ENCODE measurements at places on chromosomes 3 and 15.

DNA sequence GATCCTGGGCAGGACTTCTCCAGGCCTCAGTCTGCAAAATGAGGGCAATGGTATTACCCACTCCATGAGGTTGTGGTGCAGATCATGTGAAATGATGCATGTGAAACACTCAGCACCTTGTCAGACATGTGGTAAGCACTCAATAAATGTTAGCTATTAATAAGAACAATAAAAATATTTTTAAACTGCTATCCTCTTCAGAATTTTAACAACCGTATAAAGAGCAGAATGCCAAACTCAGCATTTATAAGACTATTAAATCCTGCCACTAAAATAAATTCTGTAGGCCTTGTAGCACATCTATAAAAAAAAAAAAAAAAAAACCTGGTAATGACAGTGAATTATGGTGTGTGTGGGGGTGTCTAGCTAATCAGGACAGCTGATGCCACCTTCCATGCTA lies 213.9 kb upstream of the UMPS start:
- no peak for DNase-seq

GRCh38 chr15:96350934-96351724 lies 20.6 kb downstream of the NR2F2 start:
- DNase-seq: no peak

DNA sequence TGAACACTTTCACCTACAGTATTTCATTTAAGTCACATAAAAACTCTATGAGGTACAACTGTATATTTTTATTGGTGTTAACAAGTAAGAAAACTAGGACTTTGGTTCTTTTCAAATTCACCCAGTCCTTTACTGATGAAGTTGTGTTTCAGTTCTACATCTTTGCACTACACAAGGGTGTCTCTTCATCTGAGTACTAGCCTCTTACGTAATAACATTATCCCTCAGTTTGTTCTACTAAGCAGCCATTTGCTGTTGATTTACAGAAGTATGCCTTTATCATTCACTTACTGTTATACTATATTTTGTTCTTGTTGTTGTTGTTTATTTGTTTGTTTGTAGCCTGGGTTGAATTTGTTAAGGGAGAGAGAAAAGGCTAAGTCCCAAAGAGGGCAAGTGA lies 311.9 kb downstream of the PLOD2 start:
- DNase-seq: no peak

DNA sequence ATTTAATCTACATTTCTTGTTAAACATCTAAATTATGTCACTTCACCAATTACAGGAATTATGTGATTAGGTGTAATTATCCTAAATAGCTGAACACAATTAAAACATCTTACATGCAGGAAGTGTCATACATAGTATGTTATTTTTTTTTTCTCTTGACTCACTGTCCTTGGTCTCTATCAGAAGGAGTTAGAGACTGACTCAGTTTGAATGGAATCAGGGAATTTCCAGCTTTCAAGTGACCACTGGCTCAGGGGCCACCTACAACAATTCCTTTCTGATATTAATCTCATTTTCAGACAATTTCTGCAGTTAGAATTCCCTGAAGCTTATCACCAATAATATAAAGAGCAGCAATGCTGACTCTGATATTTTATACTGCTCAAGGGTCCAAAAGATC lies 400.7 kb downstream of the ROBO1 start:
- DNase-seq: no peak

DNA sequence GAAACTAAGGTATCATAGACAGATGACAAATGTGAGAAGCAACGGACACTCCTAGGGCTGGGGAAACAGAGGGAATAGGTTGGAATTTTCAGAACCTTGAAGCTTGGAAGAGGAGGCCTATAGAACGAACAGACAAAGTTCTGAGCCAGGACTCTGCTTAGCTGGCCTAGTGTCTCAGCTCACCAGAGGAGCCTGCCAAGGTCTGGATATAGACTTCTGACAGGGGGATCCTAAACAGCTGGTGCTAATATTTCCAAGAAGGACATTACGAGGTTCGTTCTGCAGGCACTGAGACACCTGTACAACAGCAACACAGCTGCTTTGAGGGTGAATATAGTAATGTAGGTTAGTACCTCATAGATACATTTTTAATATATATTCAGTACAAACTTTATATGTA lies 266.3 kb downstream of the CHL1 start:
- no peak for DNase-seq

DNA sequence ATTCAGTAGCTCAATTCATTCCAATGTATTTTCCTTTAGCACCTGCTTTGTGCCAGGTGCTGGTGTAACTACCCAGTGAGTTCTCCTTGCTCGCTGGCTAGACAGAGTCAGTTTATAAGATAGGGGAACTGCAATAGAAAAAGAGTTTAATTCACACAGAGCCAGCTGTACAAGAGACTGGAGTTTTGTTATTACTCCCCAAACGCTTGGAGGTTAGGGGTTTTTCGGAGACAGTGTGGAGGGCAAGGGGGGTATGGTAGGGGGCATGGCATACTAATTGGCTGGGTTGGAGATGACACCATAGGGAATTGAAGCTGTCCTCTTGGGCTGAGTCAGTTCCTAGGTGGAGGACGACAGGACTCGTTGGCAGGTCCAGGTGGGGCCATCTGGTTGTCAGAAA lies 5.4 kb upstream of the CFAP91 start:
- DNase-seq: no peak

GRCh38 chr3:15542614-15543013 lies 21.1 kb upstream of the COLQ start:
- no peak for DNase-seq

GRCh38 chr15:96182736-96183513 lies 147.6 kb upstream of the NR2F2 start:
- DNase-seq: no peak

DNA sequence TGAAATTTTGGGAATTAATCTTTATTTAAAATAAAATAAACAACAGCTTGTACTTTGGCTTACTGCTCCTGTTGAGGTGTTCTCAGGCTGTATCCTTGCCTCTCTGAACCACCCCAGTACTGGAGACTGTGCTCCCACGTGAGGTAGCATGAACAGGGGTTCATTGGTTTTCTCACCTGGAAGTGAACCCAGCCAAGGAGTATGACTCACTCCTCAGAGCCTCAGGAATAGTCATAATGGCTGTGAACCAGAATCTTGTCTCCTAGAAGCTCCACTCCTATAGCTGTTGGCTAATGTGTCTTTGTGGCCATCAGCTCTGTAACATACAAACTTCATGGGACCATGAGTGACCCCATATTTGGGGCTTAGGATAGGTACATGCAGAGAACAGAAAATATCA lies 122.5 kb upstream of the ST8SIA2 start:
- DNase-seq: no peak

DNA sequence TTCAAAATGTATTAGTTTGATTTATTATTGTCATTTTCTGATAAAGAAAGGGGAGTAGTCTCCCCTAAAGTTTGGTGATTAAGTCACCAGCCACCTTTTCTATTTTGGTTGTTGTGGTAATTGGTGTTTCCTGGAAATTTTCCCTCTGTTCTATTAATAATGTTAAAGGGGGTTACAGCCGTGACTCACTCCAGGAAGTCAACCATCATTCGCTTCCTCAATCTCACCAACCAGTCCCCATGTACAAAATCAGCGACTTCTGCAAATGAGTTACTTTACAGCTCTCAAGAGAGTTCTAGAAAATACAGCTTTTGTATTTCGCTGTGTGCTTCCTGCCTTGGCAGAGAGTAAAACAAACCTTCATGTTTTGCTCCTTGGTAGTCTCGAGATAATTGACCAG lies 285.1 kb downstream of the LPP start:
- no peak for DNase-seq

DNA sequence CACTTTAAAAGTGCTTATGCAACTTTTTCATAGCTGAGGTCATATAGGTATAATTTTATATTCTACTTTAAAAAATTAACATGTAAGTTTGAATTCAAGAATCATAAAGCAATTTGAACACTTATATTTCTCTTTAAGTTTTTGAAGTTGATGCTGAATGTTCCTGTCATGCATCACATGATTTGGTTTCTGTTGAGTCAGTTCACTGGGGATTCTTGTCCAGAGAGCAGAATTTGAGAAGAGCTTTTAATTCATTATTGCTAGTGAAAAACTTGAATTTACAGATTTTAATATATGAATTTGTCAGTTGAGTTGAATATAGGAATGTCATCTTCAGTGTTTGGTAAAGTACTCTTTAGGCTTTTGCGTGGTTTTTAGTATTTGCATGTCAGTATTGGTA lies 7.9 kb downstream of the SLC25A26 start:
- DNase-seq: no peak

DNA sequence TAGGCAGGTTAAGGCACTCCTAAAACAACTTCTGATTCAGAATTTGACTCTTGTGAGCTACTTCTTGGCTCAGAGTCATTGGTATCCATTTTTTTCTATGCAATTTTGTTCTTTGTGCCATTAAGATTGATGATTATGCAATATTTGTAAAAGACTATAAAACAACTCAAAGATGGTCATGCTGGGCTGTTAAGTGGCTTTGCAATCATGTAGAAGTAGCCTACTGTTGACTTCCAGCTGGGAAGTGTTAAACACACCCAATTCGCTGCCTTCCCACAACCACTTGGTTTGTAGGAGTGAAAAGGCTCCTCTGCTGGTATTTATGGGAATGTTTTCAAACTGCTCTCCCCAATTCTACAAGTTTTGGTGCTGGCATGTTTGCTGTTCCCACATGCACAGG lies 74.7 kb upstream of the COL6A6 start:
- DNase-seq: no peak

Data from activated T-helper 1 cell treated with Interleukin-2 at 50 U/mL for 16 hours (primary cell).